ENCODE measurements at places on chromosomes 11 and 22.

DNA sequence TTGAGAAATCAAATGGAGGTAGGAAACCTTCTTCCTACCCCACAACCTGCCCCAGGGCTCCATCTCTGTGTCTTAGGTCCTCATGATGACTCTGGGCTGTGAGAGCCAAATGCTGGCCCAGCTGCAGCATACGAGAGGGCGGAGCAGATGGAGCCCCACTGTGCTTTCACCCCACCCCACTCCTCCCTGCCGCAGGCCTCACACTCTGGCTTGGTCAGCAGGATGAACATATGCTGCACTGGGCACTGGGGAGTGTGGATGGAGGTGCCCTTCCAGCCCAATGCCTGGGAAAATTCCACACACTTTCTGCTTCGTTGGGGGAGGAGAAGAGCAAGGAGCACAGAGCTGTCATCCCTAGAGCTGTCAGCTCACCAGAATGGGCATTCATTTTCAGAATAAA is 271.6 kb upstream of the CADM1 start:
- no peak overlapping the region for H3K4me3 ChIP-seq
- no peaks in the 10 kb centered on the region for H3K27me3 ChIP-seq

DNA sequence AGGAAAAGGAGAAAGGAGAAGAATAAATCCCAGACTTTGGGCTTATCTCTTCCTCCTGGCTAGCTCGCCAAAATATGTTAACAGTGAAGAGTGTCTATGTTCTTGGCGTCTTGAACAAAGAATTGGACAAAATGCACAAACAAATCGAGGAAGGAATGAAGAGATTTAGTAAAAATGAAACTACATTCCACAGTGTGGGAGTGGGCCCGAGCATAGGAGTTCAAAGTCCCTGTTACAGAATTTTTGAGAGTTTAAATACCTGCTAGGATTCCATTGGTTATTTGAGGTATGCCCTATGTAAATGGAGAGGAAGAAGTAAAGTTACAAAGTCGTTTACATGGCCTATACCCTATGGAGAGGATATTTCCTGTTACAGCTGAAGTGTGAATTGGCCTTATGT is 525.1 kb upstream of the CNTN5 start:
- no peak overlapping the region for H3K4me3 ChIP-seq
- no peak for DNase-seq
- H3K27me3 ChIP-seq = no peaks in the 10 kb centered on the region
- no peaks in the 10 kb centered on the region for H3K4me1 ChIP-seq
- no peaks in the 10 kb centered on the region for H3K36me3 ChIP-seq

DNA sequence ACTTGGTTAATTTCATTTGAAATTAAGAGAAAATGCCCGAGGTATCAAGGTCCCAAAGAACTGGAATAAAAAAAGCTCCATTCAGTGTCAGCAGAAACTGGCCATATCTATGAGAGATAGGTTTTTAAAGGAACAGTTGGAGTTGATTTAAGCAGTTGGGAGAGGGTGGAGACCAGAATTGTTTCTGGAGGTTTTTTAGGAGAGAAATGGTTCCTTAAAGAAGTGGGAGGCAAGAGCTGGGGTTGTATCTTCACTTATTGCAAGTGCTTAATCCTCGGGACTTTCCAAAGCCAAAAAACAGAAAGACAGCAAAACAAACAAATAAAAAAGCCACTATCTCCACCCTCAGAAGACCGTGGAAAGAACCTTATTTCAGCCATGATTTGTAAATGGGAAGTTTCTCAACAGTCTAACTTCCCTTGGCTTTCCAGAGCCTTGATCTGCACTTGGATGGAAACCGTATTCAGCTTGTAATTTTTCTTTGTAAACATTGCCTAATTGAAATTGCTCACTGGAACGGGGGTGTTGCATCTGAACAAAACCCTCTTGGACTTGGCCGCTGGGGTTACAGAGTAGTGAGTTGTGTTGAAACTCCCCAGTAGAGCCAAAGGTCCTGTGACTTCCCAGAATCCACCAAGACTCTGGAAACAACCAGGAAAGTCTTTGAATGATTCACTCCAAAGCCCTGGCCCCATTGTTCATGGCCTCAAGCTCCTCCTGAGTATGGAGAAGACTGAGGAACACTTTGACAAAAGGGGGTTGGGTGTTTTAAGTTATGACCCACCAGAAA is 115.6 kb downstream of the SLC1A2 start:
- H3K27me3 ChIP-seq = no peaks in the 10 kb centered on the region
- H3K4me1 ChIP-seq = no peaks in the 10 kb centered on the region
- no peak overlapping the region for H3K27ac ChIP-seq
- H3K4me3 ChIP-seq = no peak overlapping the region

DNA sequence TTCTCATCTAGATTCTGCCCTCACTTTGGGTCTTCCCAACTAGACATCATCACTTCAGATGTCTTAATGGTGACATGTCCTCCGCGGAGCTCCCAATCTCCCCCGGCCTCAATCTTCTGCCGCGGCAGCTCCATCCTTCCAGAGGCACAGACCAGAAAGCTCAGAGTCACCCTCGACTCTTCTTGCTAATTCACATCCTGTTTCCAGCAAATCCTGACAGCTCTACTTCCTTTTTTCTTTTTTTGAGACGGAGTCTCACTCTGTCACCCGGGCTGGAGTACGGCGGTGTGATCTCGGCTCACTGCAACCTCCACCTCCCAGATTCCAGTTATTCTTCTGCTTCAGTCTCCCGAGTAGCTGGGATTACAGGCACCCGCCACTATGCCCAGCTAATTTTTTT is 54.5 kb downstream of the CACNG2 start:
- H3K27ac ChIP-seq = no peak overlapping the region
- no peaks in the 10 kb centered on the region for H3K36me3 ChIP-seq

DNA sequence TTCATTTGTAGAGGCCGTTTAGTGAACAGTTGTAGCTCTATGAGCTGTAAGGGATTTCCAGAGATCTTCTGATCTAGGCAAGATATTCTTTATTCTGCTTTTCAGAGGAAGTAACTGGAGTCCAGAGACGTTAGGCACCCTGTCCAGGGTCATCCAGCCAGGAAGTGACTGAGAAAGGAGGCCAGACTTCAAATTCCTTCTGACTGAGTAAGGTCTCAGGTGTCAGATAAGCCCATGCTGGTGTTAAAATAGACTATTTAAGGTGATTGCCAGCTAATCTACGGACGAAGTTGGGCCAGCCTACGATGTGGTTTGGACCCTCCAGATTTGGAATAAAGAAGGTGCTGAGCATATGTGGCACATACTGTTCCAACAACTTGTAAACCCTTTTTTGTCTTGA is 54.6 kb downstream of the GRIK4 start:
- H3K4me1 ChIP-seq = peaks cover 56% of the 10 kb centered on the region
- H3K4me3 ChIP-seq = peak overlapping the region; percentile 22
- DNase-seq = peak; percentile 65
- H3K36me3 ChIP-seq = no peaks in the 10 kb centered on the region

DNA sequence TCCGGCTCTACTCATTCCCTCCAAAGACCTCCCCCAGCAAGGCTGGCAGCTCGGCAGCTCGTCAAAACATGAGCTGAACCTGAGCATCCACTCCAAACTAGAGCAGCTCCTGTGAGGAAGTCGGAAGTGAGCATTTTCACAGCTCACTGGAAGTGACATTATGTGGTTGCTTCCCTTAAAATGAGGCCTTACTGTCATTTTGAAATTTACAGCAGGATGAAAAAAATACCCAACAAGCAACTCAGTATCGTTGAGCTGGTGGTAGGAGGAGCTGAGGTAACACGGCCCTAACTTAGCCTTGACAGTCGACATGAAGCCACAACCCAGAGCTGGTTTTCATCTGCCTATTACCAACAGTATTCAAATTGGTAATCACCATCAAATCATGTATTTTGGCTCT is 38.0 kb upstream of the ARFGAP3 start:
- no peak overlapping the region for H3K4me3 ChIP-seq
- H3K36me3 ChIP-seq = peaks cover 5% of the 10 kb centered on the region

DNA sequence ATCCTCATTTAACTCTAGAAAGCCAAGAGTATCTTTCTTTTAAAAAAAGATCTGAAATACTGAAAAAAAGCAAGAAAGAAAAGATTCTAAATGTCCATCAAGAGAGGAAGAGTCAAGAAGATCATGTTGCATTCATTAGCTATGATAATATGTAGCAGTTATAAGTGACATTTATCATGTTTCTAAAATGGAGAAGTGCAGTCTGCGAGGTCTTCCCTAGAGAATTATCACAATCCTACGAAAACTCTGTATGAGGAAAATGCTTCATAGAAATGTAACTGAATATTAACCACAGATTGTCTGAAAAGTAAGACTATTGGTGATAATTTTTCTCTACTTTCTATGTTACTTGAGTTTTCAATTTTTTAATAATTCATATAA is 77.4 kb upstream of the USP47 start:
- H3K27me3 ChIP-seq = no peaks in the 10 kb centered on the region
- no peak overlapping the region for H3K27ac ChIP-seq
- no peaks in the 10 kb centered on the region for H3K4me1 ChIP-seq
- no peaks in the 10 kb centered on the region for H3K36me3 ChIP-seq
- DNase-seq = no peak

DNA sequence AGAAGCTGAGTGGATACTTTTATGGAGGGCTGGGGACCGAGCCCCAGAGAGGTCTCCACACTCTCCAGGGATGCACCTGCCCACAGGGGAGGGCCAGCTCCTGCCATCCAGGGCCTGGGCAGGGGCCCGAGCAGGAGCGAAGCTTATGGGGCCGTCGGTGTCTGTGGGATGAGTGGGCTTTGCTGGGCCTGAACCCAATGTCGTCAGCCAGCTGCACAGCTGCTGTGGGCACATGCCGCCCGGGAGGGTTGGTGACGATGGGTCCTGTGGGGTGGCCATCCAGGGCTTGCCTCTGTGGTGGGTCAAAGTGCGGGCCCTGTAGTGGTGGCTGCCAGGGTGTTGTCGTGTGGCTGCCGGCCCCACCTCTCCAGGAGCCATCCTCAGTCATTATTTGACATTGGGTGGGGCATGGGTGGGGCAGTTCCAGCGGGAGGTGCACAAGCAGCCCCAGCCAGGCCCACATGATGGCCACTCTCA is 447.1 kb downstream of the TBC1D22A start:
- H3K4me1 ChIP-seq = no peaks in the 10 kb centered on the region
- no peak overlapping the region for H3K4me3 ChIP-seq
- H3K27ac ChIP-seq = no peak overlapping the region
- no peak for DNase-seq

GRCh38 chr22:21632237-21632895 is at the start of gene CCDC116:
Gene CCDC116, plus strand, starts transcription at chr22:21632760. Its CDS starts 422 bp downstream, at chr22:21633182.
- H3K4me1 ChIP-seq = peaks cover 9% of the 10 kb centered on the region
- H3K4me3 ChIP-seq = no peak within 1 kb of the TSS
- H3K27me3 ChIP-seq = no peaks in the 10 kb centered on the region
- DNase-seq = no peak

GRCh38 chr11:110805756-110806155 is 93.5 kb upstream of the ARHGAP20 start:
- no peaks in the 10 kb centered on the region for H3K36me3 ChIP-seq
- peaks cover 4% of the 10 kb centered on the region for H3K27me3 ChIP-seq
- no peak overlapping the region for H3K4me3 ChIP-seq
- no peak overlapping the region for H3K27ac ChIP-seq

DNA sequence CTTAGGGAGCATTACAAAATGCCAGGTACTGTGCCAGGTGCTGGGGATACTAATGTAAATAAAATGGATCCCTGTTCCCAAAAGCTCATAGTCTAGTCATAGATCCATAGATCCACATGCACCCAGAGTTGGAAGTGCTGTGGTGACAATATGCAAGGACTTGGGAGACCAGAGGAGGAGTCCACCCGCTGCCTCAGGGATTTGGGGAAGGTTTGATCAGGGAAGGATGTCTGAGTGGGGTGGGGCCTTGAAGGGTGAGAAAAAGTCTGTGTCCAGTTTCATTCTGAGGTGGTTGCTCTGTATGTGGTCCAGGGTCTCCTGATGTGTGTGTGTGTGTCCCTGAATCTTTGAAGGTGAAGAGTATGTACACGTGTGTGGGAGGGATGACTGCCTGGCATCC is 9.2 kb downstream of the SOX10 start:
- H3K27ac ChIP-seq = no peak overlapping the region
- no peak overlapping the region for H3K4me3 ChIP-seq
- H3K4me1 ChIP-seq = no peaks in the 10 kb centered on the region

GRCh38 chr11:17810746-17811145 is 76.2 kb downstream of the KCNC1 start:
- no peak overlapping the region for H3K4me3 ChIP-seq
- H3K4me1 ChIP-seq = peaks cover 10% of the 10 kb centered on the region
- H3K36me3 ChIP-seq = no peaks in the 10 kb centered on the region
- no peak for DNase-seq
- H3K27ac ChIP-seq = no peak overlapping the region

DNA sequence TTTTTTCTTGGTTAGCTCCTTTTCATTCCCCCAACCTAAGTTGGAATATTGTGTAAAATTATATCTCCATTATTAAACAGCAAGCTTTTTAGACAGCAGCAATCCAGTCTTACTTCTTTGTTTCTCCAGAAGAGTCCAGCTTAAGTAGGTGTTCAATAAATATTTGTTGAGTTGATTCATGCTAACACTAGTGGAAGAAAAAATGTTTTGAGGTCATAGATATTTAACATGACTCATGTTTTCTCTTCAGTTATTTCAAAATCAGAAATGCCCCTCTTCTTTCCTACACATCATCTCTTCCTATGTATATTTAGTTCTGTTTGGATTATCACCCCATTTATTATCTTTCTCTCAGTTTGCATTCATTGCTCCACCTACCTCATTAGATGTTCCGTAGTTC is 20.3 kb downstream of the CCDC83 start:
- no peak overlapping the region for H3K4me3 ChIP-seq
- no peak for DNase-seq
- H3K27me3 ChIP-seq = no peaks in the 10 kb centered on the region
- H3K36me3 ChIP-seq = no peaks in the 10 kb centered on the region

DNA sequence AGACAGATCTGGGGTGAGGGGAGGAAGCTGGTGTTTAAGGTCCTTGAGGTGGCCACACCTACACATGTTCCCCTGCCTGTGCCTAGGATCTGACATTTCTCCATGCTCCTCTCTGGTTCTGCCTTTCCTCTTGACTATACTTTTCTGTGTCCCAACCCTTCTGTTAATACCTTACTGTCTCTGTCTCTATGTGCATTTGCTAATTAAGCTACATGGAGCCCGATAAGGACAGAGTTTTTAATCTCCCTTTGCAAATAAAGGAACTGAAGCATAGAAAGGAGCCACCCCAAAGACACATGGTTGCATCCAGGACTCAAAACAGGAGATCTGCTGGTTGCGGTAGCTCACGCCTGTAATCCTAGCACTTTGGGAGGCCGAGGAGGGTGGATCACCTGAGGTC is 33.1 kb upstream of the CDON start:
- H3K27ac ChIP-seq = no peak overlapping the region
- H3K36me3 ChIP-seq = no peaks in the 10 kb centered on the region
- H3K27me3 ChIP-seq = no peaks in the 10 kb centered on the region
- H3K4me1 ChIP-seq = no peaks in the 10 kb centered on the region
- H3K4me3 ChIP-seq = no peak overlapping the region
- no peak for DNase-seq

- H3K27ac ChIP-seq = no peak overlapping the region
- no peak overlapping the region for H3K4me3 ChIP-seq
- no peak for DNase-seq
- H3K4me1 ChIP-seq = no peaks in the 10 kb centered on the region
Measured at GRCh38 chr11:130609121-130610035, 160.9 kb downstream of the ADAMTS15 start.
